ENCODE measurements at places on chromosomes 3 and 15. TPM values are rescaled to one million over a fixed set of nuclear protein-coding genes. Genes with fewer than 3 reads are reported as not detected.
A peak's percentile ranks its signal among the peaks of the same experiment; 100 is the strongest.

C3orf22 gene
- not detected for total RNA-seq

GRCh38 chr3:136624371-136624770 is 127.8 kb downstream of the STAG1 start:
- no peaks in the 10 kb centered on the region for H3K27me3 ChIP-seq
- H3K4me1 ChIP-seq: peaks cover 26% of the 10 kb centered on the region
- no peak overlapping the region for H3K27ac ChIP-seq
- no peak for DNase-seq
- no peak overlapping the region for H3K4me3 ChIP-seq

GRCh38 chr3:179646177-179646576 is 6.7 kb upstream of the USP13 start:
- DNase-seq: no peak
- no peak overlapping the region for H3K4me3 ChIP-seq
- no peaks in the 10 kb centered on the region for H3K27me3 ChIP-seq
- H3K27ac ChIP-seq: no peak overlapping the region

- no peak overlapping the region for H3K27ac ChIP-seq
- DNase-seq: no peak
- H3K4me3 ChIP-seq: no peak overlapping the region
- H3K27me3 ChIP-seq: no peaks in the 10 kb centered on the region
These were observed 15.6 kb downstream of the KBTBD13 start for GRCh38 chr15:65091946-65092770.

- no peaks in the 10 kb centered on the region for H3K36me3 ChIP-seq
- no peaks in the 10 kb centered on the region for H3K27me3 ChIP-seq
- H3K4me1 ChIP-seq: no peaks in the 10 kb centered on the region
- DNase-seq: no peak
These were observed 8.0 kb downstream of the MAP2K5 start for GRCh38 chr15:67550522-67550921.

GRCh38 chr15:68256675-68257450 is 20.7 kb upstream of the FEM1B start:
- H3K27ac ChIP-seq: no peak overlapping the region
- no peaks in the 10 kb centered on the region for H3K4me1 ChIP-seq
- H3K4me3 ChIP-seq: no peak overlapping the region
- DNase-seq: no peak

- peaks cover 18% of the 10 kb centered on the region for H3K4me1 ChIP-seq
- H3K27me3 ChIP-seq: 0 out of 2 replicates have a peak, but pooled peaks cover 4% of the 10 kb centered on the region
- H3K36me3 ChIP-seq: no peaks in the 10 kb centered on the region
- H3K27ac ChIP-seq: no peak overlapping the region
- H3K4me3 ChIP-seq: no peak overlapping the region
These were observed 7.9 kb downstream of the ATP2B2 start for GRCh38 chr3:10497439-10497838.

DNA sequence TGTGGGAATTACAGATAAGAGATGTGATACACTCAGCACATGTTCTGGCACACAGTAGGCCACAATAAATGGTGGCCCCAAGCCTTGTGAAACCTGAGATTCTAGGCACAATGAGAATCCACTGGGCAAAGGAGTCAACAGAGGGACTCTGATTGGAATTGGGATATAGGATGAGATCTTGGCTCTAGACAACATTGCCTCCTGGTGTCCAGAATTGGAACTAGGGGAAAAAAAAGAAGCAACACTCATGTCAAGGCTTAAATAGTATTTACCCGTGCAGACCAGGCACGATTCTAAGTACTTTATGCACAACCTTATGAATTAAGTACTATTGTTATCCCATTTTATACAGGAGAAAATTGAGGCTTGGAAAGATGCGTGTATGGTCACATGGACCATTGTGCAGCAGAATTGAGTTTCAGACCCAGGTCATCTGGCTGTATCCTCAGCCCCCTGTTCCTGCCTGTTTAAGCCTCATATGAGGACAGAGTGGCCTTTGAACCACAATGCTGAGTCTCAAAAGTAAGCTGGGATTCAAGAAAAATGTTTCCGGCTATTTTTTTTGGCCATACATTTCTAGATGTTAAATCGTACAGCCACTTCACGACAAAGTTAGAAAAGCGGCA is 124.8 kb downstream of the SV2B start:
- peak; percentile 47 for DNase-seq
- H3K4me3 ChIP-seq: no peak overlapping the region
- H3K27me3 ChIP-seq: peaks cover 35% of the 10 kb centered on the region
- H3K27ac ChIP-seq: no peak overlapping the region

Data from HCT116 (cell line).